Activated CD8-positive, alpha-beta memory T cell treated with anti-CD3 and anti-CD28 coated beads for 1 hour (primary cell): ENCODE measurements at places on chromosomes 3 and 15.

DNA sequence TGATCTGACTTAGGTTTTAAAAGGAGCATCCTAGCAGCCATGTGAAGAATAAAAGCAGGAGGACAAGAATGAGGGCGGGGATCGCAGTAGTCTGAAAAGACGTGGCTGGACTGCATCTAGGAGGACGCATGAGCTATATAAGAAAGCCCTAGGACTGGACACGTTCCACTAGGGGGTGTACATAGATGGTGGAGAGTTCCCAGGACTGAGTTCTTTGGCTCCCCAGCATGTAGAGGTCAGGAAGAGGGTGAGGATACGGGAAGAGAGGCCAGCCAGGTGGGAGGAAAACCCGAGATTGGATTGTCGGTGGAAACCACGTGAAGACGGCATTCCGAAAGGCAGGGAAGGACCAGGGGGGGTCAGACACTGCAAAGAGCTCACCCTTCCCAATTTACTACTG, 64.2 kb upstream of the CFAP161 start:
- no peak for DNase-seq

DNA sequence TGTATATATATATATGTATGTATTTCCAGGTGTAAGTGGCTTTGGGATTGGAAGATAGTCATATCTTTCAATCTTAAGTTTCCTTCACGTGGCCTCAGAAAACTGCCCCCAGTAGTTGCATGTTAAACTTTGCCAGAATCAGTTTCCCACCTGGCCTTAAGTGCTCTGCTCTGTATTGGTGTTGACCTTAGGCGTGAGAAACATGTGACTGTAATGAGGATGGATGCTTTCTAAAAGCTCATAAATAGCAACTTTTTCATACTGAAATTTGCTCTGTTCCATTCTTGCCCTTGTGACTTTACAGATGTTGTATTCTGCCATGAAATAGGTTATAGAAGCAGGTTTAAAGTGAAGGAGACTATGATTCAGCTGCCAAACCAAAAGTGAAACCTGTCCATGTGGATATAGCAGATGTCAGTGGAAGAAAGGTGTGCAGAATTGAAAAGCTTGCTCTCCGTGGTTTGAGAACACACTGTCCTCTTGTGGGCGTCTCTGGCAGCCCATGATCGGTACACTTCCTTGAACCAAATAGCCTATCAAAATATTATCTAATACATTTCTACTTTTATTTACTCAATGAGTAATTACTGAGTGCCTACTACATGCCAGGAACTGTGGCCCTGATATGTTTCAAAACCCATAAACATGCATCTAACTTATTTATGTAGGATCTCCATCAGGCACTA, 15.8 kb downstream of the SCG5 start:
- no peak for DNase-seq

- DNase-seq, result no peak
Measured at GRCh38 chr3:76965122-76965725, 74.7 kb upstream of the ROBO2 start.

- no peak for DNase-seq
Measured at GRCh38 chr3:160061525-160061924, 72.9 kb downstream of the IL12A start.
